ENCODE measurements at places on chromosomes 11 and 22.

- no peak for DNase-seq
These were observed 25.3 kb downstream of the SHANK3 start for GRCh38 chr22:50697667-50698506.

DNA sequence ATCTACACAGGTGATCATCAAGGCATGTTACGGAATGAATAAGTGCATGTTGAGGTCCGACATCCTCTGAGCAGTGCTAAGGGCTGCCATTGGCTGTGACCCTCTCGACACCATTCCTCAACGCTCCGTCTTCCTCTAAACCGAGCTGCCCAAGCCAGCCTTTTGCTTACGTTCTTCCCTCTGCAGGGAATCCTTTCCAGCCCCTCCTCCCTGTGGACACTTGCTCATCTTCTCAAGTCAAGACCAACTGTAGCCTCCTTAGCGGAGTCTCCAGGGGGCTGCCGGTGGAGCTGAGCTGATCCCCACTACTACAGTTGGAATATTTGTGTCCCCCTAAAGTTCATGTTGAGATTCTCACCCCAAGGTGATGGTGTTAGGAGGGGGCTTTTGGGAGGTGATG, 781.0 kb downstream of the TBC1D22A start:
- no peak for DNase-seq

DNA sequence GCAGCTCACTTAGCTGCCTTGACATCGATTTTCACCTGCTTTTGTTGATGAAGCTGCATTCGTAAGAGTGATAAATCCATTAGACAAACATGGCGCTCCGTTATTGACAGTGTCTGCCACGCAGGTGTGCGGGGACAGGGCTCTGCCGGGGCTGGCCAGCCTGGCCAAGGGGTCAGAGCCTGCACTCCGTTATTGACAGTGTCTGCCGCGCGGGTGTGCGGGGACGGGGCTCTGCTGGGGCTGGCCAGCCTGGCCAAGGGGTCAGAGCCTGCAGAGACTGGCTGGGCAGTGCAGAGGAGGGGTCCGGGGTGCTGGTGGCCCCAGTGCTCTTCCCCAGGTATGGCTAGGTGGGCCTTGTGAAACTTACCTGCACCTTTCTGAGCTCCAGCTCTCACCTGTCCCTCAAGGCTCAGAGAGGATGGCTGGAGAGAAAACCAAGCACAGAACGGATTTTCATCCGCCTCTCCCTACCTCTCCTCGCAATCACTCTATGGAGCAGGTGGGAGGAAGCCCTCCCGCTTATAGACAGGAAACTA, 101.6 kb upstream of the B3GAT1 start:
- no peak for DNase-seq

GRCh38 chr11:12539572-12539971, 134.6 kb upstream of the TEAD1 start:
- DNase-seq = peak; percentile 96

DNA sequence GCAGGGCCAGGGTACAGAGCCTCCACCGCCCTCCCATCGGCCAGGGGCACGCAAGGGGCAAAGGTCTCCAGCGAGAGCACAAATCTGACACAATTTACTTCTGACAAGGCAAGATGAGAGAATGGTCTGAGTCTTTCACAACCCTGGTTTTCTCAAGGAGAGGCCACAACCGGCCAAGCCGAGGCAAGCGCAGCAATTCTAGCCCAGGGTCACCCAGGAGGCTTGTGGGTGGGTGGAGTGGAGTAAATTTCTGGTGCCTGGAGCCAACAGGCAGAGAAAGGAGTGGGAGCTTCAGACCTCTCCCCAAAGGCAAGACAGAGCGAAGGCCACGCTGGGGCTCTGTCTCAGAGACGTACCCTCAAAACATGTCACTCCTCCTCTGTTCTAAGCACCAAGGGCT, 9.3 kb downstream of the LARGE2 start:
- DNase-seq = no peak

DNA sequence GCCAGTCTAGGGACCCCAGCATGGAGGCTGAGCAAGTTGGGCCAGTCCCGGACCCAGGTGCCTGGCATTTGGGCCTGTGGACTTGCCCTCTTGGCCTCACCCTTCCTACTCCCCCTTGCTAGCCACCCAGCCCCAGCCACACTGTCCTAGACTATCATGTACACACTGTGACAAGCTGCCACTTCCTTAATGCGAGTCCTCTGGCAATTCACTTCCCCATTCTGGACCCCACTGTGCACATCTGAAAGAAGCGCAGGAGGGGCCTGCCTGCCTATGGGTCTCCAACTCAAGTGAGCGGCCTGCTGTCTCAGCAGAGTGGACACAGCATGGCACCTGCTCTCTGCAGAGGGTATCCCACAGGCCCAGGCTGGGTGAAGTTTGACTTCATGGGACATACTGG, 68.5 kb upstream of the LMO1 start:
- no peak for DNase-seq
